ENCODE measurements at places on chromosomes 3 and 15.

- no peak for DNase-seq
Observed at GRCh38 chr3:126434931-126435411, 40.3 kb downstream of the CFAP100 start.

DNA sequence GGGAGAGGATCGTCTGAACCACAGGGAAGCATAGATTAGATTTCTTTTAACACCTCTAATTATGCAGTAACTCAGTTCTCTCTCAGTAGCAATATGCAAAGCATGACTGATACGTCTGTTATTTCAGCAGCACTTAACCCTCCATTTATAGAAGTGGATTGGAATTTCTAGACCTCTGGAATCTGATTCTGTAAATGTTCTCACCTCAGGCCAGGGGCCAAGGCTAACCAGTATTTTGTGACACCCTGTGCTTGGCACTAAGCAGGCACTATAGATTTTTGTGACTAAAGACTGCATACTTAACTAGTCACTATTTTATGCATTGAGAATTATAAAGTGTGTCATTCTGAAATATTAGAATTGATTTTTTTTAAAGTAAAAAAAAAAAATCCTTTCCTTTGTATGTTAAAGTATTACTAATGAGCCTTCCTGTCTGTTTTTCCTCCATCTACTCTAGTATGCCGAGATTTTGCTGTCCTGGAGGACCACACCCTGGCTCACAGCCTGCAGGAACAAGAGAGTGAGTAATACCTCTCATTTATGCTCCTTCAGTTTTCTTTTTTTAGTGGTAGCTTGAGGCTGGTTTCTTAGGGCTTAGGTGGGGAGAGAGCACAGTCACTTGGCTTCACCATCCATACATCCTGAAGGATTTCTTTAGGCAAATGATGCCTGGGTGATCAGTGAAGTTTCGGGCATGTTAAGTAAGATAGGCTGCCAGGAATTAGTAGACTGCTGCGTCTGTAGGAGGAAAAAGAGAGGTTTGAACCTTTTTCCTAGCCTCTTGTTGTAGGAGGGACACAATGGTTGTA, 26.5 kb upstream of the UTS2B start:
- peak; percentile 64 for DNase-seq

DNA sequence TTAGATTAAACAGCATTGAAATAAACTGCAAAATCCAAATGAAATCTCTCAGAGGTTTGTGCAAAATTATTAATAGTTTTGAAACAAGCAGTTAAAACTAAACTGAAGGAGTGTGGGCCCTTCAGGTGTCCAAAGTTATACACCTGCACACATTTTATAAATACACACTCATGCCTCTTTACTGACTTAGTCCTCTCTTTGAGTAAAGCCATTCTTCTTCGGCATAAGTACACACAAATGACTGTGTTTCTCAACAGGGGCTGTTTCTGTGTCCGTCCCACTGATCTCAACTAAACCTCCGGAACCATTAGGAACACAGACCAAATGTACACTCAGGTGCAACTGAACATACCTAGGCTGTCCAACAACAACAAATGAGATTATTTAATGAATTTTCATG, 18.8 kb downstream of the MECOM start:
- no peak for DNase-seq

GRCh38 chr3:112847692-112848091, 1.0 kb upstream of the CD200R1L start:
- DNase-seq: no peak

DNA sequence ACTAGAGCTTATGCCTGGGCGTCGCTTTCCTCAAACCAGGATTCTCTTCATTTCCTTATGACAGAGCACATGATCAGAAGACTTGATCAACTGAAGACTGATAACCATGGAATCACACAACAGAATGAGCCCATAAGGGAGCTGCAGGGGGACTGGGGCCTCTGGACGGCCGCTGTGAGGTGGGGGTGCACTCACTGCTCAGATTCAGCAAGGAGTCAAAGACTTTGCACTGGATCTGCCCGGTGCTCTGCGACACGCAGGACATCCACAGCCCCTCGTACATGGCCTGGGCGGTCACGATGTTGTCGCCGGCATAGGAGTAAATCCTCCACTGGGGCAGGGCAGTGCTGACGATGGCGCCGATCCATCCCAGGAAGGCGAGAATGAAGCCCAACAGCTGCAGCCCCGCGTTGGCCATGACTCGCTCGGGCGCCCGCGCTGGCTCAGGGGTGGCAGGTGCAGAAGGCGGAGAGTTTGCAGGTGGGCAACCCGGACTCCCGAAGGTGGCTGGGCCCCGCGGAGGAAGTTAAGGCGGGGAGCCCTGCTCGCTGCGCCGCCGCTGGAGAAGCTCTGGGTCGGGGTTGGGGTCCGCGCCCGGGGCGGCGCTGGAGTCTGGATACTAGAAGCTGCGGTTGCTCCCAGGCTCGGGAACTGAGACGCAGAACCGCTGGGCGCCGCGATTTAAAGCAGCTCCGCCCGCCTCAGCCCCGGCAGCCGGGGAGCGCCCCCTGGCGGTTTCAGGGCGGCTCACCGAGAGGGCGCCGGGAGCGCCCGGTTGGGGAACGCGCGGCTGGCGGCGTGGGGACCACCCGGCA, at the start of gene CLDN1:
Gene CLDN1, minus strand, starts transcription at position 658 of the 815 bp plus-strand sequence. Its CDS starts 240 bp downstream, at position 418.
- peak; percentile 93 for DNase-seq

GRCh38 chr3:149717391-149718056, 34.8 kb downstream of the COMMD2 start:
- no peak for DNase-seq

DNA sequence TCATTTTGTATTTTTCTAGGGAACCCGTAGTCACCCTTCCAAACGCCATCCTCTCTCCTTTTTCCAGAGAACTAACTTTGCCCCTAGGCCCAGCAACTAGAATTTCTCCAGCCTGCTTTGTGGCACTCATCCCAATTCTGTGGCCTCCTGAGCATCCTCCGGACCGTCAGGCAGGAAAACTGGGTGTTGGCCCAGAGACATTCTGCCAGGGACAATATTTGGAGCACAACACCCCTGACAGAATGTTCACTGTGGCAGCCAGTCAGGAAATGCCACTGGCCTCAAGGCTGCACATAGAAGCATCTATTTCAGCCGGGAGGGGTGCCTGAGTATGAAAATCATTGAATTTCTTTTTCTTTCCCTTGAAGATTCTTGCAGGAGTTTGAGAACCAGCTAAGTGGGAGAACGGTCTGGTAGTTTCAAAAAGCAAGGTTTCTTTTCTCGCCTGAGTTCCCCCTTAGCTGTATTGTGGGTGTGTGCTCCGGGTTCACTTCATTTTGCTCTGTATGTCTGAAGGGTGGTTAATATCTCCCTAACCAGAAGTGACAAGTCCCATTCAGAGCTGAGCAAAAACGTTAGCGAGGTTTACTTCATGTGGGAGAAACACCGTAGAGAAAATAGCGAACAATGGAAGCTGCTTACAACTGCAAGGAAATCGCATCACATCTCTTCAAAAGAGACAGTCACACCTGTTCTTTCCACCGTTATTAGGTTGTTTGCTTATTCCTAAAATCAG, 108.1 kb upstream of the TPM1 start:
- DNase-seq: peak; percentile 80

- DNase-seq: no peak
Observed at GRCh38 chr3:14518893-14519292, 21.2 kb downstream of the GRIP2 start.

DNA sequence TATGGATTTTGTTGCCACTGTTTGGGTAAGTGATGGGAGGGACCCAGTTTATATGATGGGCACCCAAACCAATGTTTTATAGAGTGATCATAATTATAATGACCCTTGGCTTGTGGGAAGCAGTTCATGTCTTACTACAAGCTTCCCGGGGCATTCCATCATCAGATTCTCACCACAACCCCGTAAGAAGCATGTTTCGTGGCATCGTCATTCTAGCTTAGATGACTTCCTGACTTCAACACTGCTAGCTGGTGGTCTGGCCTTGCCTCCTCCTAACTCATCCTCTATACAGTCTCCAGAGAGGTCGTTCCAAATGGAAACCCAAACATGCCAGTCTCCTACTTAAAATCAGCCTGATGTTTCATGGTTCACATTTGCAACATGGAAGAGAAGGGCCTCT, 226.9 kb downstream of the ADAMTS9 start:
- DNase-seq: no peak

- DNase-seq: no peak
Observed at GRCh38 chr3:110940055-110940454, 131.6 kb upstream of the NECTIN3 start.

- no peak for DNase-seq
Observed at GRCh38 chr15:93154666-93155065, 65.7 kb upstream of the RGMA start.

DNA sequence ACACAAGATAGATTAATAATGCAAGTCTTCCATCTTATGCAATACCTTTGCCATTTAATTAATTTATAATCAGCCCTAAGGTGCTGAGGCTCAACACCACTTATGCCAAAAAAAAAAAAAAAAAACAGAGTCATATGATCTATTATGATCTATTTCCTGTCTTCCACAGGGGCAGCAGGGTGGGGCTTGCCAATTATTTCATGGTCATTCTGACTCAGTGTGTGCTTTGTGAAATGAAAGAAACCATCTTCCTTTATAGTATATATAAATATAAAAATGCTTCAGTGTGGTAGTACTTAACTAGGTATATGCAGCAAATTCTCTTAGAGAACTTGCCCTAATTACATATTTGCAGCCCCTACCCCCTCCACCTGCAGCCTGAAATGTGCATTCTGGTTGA, 7.2 kb upstream of the RARB start:
- no peak for DNase-seq

GRCh38 chr3:7871003-7871560, 630.5 kb upstream of the LMCD1 start:
- DNase-seq: no peak

- no peak for DNase-seq
Observed at GRCh38 chr3:148840451-148840850, 12.8 kb downstream of the CPB1 start.

DNA sequence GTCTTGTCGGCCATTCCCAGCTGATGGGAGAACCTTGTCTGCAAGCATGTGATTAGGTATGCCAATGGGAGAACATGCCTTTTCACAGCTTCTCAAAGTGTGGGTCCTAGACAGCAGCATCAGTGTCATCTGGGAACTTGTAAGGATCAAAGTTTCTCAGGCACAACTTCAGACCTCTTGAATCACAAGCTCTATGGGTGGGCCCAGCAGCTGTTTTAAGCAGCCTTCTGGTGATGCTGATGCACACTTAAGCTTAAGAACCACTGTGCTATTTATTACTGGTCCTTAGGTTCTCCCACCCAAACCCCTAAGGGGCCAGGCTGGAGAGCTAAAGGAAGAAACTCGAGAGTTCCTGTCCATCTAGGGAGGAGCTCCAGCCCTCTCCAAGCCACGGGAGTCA, 453.9 kb upstream of the PROK2 start:
- DNase-seq: no peak

- DNase-seq: no peak
Observed at GRCh38 chr3:14520149-14520548, 20.0 kb downstream of the GRIP2 start.

- no peak for DNase-seq
Observed at GRCh38 chr15:49814709-49815108, 193.9 kb downstream of the DTWD1 start.

- peak; percentile 56 for DNase-seq
Observed at GRCh38 chr3:184678317-184679055, 33.4 kb downstream of the MAGEF1 start.

GRCh38 chr3:12002912-12003311, 1.3 kb upstream of the SYN2 start:
- DNase-seq: no peak

GRCh38 chr3:63482341-63482740, 170.1 kb upstream of the SNTN start:
- DNase-seq: no peak

DNA sequence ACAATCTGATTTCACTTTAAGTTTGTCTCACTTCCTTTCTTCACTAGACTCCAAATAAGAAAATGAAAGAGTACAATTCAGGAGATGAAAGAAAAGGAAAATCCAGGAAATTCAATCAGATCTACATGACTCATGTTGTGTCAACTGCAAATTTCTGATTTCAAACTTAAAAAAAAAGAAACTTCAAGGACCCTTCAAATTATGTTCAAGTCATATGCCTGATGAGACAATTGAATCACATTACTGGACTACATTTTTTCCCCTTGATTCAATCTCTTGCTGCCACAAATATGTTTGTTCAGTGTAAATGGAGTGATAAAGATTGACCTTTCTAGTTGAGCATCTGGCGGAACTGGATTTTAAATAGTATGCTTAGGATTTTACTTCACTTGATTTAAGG, 37.4 kb downstream of the FRMD5 start:
- DNase-seq: no peak

DNA sequence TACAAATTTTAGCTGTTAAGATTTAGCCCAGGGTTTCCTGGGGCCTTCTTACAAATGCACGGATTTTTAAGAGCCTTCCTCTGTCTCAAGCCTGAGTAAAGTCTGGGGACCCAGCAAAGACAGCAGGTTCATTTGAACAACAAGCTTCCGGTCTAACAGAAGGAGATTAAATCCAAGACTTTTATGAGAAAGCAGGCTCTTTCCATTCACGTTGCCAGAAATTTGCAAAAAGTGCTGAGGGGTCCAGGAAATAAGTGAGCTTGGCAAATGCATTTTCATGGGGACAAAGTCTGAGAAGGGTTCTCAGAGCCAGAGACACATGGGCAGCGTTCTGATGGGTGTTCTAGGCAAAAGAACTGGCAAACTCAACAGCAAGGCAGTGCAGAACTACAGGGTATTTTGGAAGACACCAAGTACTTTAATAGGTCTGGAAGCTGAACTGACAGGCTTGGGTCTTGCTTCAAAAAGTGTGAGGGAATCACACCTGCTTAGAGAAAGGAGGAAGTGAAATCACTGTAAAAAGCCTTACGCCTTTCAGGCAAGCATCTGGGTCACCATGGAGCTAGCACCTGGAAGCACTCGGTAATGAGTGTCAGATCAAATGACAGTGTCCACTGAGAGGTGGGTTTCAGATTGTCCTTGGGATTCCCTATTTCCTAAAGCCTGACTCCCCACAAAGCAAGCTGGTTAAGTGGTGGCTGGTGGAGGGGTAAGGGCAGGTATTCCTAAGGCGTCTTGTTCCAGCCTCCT, 115.8 kb upstream of the ARHGEF3 start:
- DNase-seq: no peak

GRCh38 chr3:107800710-107801109, 277.9 kb downstream of the BBX start:
- no peak for DNase-seq

DNA sequence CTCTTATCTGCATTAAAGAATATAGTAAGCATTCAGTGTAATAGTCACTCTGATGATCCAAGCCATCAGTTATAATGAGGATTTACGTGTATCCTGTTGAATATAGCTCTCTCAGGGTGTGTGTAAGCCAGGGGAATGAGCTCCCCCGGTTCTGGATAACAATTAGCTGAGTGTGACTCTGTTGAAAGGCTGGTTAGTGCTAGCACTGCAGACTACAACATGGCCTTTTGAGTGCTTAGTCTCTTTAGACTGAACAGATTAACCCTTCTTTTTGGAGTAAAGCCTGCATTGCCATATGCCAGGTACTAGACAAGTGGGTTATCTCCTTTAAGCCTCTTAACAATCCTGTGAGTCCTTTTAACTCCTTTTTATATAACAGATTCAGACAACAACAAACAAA, 119.5 kb downstream of the TMEM108 start:
- no peak for DNase-seq

DNA sequence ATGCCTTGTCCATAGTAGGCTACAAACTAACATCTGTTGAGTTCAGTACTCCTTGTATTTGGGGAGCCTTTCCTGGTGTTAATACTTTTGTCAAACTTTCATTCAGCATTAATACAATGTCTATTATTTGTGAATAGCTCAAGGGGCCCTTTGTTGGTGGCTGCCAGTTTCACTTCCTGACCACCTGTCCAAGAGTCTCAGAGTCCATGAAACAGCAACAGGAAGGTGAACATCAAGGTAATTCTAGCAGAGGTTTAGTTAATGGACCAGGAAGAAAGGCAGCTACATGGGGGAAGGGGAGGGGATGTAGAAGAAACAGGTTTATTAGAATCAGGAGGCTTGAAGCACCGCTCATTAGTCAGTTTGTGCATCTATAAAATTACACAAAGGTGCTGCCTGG, 386.9 kb downstream of the PDCD6IP start:
- no peak for DNase-seq

Data from right cardiac atrium (tissue), 5 donors.